ENCODE measurements at places on chromosomes 12 and 14. TPM values are rescaled to one million over a fixed set of nuclear protein-coding genes. Genes with fewer than 3 reads are reported as not detected.

Gene SERPINA1
- 0.43 TPM for total RNA-seq

Gene C12orf76
- 26.2 TPM for total RNA-seq

Gene FZD10
- total RNA-seq, result not detected

Gene GLI1
- 0.48 TPM for total RNA-seq

Gene ATP2B1
- 29.7 TPM for total RNA-seq

Gene CCDC197
- 0.45 TPM for total RNA-seq

Gene ZNF891
- total RNA-seq, result 1.6 TPM

Gene PAPLN
- total RNA-seq, result 1.6 TPM

Gene CHGA
- not detected for total RNA-seq

Gene OTOGL
- total RNA-seq, result not detected

Gene RNASE4
- total RNA-seq, result 2.7 TPM

Gene KRT80
- not detected for total RNA-seq

Gene ZNF10
- 4.8 TPM for total RNA-seq

Gene ACVRL1
- total RNA-seq, result not detected

Gene SRSF9
- 175 TPM for total RNA-seq

Gene KCNA1
- not detected for total RNA-seq

Gene KRT78
- total RNA-seq, result not detected

Gene INHBC
- total RNA-seq, result not detected

Gene CALCOCO1
- total RNA-seq, result 83.0 TPM

Gene DPPA3
- total RNA-seq, result not detected

Gene CCDC38
- total RNA-seq, result not detected

Gene HAL
- total RNA-seq, result 0.23 TPM

Gene PRIM1
- 45.0 TPM for total RNA-seq

Gene ARHGAP9
- 188 TPM for total RNA-seq

Gene RTL1
- not detected for total RNA-seq

Gene EPYC
- total RNA-seq, result not detected

Gene MEG3
- total RNA-seq, result not detected

Gene GLS2
- total RNA-seq, result 0.33 TPM

Gene ACSM4
- total RNA-seq, result not detected

Gene KCNA5
- not detected for total RNA-seq

Gene PLEKHG7
- 0.18 TPM for total RNA-seq

Gene NFATC4
- total RNA-seq, result not detected

Gene IFNG-AS1
- 0.40 TPM for total RNA-seq

Gene SELPLG
- total RNA-seq, result 289 TPM

Gene PDE6H
- total RNA-seq, result not detected

Gene PTCSC3
- total RNA-seq, result not detected

Gene ITGA7
- 1.9 TPM for total RNA-seq
